Activated naive CD8-positive, alpha-beta T cell treated with anti-CD3 and anti-CD28 coated beads for 36 hours (primary cell): ENCODE measurements at places on chromosomes 12 and 14. TPM values are rescaled to one million over a fixed set of nuclear protein-coding genes. Genes with fewer than 3 reads are reported as not detected.
A peak's percentile ranks its signal among the peaks of the same experiment; 100 is the strongest.

LMBR1L gene
- 25.4 TPM for total RNA-seq

KRT86 gene
- total RNA-seq, result not detected

PLA2G1B gene
- not detected for total RNA-seq

DNA sequence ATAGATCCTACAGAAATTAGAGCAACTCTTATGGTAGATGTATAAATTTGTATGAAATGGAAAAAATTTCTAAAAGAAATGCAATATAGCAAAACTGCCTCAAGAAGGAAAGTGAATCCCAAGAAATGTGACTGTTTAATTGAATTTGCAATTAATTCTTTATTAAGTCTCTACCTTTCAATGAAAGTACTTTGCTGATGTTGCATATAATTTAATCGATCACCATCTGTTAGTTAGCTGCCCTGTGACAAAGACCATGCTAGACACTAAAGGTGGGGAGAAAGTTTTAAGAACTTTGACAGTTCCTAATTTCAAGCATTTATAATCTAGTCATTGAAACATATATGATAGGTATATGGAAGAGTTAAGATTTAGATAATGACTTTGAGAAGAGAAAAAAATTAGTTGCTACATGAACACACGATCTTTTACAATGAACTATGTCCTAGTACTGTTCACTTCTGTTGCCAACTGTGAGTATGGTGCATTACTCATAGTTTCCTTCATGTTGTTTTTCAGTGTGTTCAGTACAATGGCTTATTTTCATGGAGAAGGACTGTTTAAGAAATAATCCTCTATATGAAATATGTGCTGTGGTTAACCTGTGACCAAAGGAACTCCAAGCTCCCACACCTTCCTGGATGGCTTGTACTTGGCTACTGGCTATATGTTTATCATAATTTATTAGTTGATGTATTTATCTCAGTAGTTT lies 128.4 kb downstream of the METTL25 start:
- no peak for DNase-seq
- H3K27ac ChIP-seq, result no peak overlapping the region
- no peaks in the 10 kb centered on the region for H3K27me3 ChIP-seq
- no peak overlapping the region for H3K4me3 ChIP-seq
- H3K36me3 ChIP-seq, result peaks cover 2% of the 10 kb centered on the region

- H3K36me3 ChIP-seq, result peaks cover 21% of the 10 kb centered on the region
- no peak overlapping the region for H3K4me3 ChIP-seq
- H3K27ac ChIP-seq, result peak overlapping the region; percentile 61
- DNase-seq, result no peak
- no peaks in the 10 kb centered on the region for H3K27me3 ChIP-seq
These were observed 53.6 kb upstream of the SRSF5 start for GRCh38 chr14:69713209-69713781.

DNA sequence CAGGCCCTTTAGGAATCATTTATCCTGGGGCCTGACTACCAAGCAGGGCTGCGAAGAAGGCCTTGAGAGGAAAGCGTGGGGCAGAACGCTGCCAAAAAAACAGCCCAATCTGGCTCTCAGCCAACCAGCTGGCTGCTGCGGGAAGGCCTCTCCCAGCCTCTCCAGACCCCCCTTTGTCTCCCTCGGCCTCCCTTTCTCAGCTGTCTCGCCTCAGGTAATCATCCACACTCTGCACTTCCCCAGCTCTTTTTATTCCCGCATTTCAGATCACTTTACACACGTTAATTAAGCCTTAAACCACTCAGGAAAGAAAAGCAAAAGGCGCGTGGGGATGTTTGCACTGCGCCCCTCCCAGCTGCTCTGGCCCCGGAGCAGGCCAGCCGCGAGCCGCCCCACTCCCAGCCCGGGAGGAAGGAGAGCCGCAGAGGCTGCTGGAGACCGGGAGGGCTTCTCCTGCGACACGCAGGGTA lies 208.2 kb upstream of the FOXN3 start:
- peaks cover 31% of the 10 kb centered on the region for H3K36me3 ChIP-seq
- H3K27ac ChIP-seq, result no peak overlapping the region
- H3K27me3 ChIP-seq, result no peaks in the 10 kb centered on the region
- H3K4me3 ChIP-seq, result no peak overlapping the region
- DNase-seq, result no peak
- H3K4me1 ChIP-seq, result peaks cover 70% of the 10 kb centered on the region

DNA sequence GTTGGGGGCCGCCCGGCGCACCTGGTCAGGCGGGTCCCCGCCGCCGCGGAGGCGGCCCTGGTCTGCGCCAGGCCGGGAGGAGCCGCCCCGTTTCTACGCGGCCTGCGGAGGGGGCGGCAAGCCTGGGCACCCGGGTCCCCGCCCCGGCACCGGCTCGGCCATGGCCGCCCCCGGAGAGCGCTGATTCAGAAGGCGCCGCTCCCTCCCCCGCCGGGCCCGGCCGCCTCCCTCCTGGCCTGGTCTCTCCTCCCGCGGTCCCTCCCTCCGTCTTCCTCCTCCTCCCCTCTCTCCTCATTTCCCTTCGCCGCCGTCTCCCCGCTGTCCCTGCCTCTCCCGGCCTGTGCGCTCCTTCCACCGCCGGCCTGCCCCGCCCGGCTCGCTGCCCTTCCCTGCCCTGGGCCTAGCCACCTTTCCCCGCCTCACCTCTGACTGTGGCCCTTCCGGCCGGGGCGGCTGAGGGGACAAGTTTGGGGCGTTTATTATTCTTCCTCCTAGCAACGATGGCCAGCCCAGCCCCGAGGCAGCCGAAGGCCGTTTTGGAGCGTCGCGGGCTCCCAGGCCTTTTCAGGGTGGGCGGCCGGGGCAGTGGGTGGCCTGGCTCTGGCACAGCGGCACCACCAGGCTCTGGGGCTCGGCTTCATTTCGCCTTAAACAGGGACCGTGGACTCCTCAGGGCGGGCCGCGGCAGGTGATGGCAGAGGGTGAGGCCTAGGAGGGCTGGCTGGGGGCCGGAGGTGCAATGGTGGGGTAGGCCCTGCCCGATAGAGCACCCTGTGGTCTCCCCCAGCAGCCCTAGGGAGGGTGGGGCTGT lies 768 bp downstream of the CEP170B start:
- peak overlapping the region; percentile 72 for H3K4me3 ChIP-seq
- no peaks in the 10 kb centered on the region for H3K36me3 ChIP-seq
- peaks cover 2% of the 10 kb centered on the region for H3K4me1 ChIP-seq
- peaks cover 16% of the 10 kb centered on the region for H3K27me3 ChIP-seq
- peak; percentile 57 for DNase-seq

- H3K27me3 ChIP-seq, result no peaks in the 10 kb centered on the region
- DNase-seq, result no peak
- H3K36me3 ChIP-seq, result no peaks in the 10 kb centered on the region
These were observed 148.0 kb upstream of the NUDT4 start for GRCh38 chr12:93229494-93230325.
